ENCODE measurements at places on chromosomes 5 and 9. TPM values are rescaled to one million over a fixed set of nuclear protein-coding genes. Genes with fewer than 3 reads are reported as not detected.

NR2F1 gene
- total RNA-seq = 98.7 TPM

SHC3 gene
- total RNA-seq = 0.05 TPM

ASTN2 gene
- total RNA-seq = 3.4 TPM

AFAP1L1 gene
- total RNA-seq = 264 TPM

PCDHB16 gene
- 0.17 TPM for total RNA-seq

SLC34A1 gene
- not detected for total RNA-seq

SPAG8 gene
- total RNA-seq = 0.19 TPM

UGT3A2 gene
- not detected for total RNA-seq

TMOD1 gene
- total RNA-seq = 5.2 TPM

ZNF300 gene
- 6.5 TPM for total RNA-seq

TLX3 gene
- not detected for total RNA-seq

DNA sequence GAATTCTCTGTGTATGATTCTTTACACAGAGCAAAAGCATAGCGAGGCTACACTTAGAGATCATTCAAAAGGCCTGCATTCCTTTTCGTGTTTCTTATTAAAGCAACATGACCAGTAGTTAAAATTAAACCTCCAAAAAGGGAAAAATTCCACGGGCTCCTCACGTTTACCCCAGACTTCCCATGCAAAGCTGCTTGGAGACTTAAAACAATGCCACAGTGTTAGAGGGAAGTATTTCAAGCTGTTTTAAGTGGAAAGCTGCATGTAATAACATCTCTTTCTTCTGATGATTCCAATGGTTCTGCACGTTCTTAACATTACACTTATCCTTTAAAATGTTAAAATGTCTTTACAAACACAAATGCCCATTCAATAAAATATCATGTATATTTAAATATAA lies 405.2 kb downstream of the SEMA5A start:
- no peak for DNase-seq

- no peak for DNase-seq
Observed at GRCh38 chr5:32339878-32340277, 27.1 kb upstream of the MTMR12 start.

DNA sequence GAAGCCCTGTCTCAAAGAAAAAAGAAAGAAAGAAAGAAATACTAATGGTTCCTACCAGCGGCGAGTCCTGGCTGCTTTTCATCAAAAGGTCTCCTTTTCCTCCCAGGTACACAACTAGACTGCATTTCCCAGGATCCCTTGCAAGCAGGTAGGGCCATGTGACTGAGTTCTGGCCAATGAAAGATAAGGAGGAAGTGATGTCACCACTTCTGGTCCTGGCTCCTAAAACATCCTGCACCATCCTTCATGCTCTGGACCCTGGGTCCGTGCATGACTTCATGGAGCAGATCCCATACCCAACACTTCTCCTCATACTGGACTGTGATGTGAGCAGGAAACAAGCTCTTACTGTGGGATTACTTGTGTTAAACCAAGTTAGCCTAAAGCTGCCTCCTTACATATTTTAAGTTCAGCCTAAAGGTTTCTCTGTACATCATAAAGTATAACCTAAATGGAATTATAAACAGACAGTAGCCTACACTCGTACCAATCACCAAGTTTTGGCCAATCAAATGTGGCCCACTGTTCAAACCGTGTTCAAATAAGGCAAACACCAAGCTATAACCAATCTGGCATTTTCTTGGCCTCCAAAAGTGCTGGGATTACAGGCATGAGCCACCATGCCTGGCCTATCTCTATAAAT lies 30.2 kb upstream of the FUBP3 start:
- DNase-seq = no peak

DNA sequence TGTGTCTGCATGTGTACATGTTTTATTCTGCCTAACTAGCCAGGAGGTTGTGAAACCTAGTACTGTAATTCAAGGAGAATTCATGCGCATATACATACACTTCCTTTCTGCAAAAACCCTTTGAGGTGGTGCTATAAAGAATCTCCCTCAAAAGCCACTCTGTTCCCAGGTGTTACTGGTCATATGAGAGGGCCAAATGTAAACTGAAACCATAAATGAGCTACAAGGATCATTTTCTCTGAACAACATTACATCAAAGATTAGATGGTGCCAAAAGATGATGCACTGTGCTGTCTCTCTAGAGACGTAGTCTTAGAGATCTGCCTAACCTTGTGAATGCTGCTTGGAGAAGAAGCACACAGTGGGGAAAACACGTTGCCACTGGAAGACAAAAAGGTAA lies 15.7 kb downstream of the NREP start:
- DNase-seq = no peak

- no peak for DNase-seq
Observed at GRCh38 chr9:90555351-90556057, 87.1 kb downstream of the DIRAS2 start.

DNA sequence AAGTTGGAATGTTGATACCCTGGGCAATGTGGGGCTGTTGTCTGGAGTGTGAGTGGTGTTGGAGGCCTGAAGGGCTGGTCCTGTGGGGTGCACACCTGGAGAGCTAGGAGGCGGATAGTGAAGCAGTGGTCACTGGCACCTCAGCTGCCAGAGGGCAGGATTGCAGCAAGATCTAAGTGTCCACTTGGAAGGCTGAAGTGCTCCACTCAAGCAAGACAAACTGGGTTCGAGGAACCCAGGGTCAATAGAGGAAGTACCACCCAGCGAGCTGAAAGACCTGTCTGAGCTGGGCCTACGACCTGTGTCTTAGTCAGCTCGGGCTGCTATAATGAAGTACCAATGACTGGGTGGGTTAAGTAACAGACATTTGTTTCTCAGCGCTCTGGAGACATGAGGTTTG lies 39.7 kb upstream of the TJP2 start:
- DNase-seq = no peak

DNA sequence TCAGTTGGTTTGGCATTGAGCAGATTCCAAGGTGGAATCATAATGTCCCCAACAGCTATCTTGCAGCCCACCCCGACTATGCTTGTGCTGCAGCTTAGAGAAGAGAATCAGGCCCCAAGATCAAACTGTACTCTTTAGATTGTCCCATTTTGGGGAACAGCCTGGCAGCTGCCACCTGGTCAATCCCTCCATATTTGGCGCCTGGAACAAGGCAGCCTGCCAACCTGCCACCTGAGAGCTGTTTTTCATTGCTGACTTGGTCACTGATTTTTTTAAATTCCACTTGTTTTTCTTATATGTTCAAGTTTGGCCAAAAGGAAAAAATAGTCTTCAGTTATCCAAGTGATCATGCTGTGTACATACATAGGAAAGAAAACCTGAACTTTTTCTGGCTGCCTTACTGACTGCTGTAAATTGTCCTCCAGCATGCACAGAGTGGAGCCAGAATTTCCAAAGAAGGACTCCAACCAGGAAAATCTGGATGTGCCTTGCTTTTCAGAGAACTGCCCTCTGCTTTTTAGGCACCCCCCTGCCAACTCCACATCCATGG lies 504.2 kb downstream of the ENC1 start:
- DNase-seq = no peak

DNA sequence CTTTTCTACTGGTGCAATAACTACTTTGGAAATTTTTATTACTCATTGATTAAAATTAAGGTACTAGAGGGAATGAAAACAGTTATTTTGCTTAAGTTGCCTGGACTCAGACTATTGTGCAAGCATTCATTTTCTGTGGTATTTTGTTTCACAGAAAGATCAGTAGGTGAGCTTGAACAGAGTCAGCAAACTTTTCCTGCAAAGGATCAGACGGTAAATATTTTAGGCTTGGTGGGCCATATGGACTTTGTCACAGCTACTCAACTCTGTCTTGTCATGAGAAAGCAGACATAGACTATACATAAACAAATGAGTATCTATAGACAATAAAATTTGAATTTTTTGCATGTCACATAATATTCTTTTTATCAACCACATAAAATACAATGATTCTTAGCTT lies 1036.4 kb downstream of the NR2F1-AS1 start:
- no peak for DNase-seq

DNA sequence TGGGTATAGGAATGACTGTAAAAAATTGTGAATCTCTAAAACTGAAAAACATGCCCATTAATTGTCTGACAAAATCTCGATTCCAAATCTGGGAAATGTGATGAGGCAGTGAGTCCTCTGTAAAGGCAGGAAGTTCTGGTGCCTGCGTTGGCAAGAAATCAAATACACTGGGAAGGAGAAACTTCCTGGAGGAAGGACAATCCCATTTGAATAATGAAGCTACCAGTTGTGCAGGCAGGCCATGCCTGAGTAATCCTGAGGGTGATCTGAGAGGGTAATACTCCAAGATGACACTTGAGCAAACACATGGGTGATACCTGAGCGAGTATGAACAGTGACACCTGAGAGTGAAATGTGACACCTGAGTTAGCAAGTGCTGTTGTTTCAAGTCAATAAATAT lies 49.7 kb downstream of the KIF24 start:
- peak; percentile 81 for DNase-seq

DNA sequence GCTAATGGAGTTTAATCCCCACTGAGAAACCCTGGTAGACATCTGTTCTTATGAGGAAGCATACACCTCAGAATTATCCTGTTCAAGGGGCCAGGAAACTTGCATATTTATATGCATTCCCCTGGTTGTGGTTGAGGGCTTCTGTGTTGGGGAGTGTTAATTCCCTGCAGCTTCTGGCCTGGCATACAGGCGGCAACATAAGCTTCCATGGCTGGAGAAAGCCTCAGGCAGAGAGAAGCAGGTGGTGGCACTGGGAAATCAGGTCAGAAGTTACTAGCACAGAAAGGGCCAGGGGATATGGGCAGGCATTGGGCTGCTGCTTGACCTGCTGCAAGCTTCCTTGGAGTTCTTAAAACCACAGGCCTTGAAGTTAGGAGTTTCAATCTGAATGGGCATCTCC lies 166.1 kb upstream of the SEMA6A start:
- no peak for DNase-seq

DNA sequence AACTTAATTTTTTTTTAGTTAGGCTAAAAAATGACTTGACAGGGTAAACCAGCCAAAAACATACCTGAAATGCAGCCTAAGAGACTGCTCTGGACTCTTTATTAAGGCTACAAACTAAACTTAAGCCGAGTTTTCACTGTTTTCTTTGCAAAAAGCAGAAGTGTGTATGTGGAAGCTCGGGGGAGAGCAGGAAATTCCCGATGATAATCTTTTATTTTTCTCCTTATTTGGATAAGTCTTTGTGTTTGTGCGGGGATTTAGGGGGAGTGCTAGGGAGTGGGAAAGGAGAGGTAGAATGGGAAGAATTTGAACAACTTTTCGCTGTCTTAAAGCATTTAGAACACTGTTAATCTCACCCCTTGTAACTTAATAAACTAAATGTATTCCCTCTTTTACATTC lies 30.7 kb upstream of the GPR21 start:
- peak; percentile 63 for DNase-seq

DNA sequence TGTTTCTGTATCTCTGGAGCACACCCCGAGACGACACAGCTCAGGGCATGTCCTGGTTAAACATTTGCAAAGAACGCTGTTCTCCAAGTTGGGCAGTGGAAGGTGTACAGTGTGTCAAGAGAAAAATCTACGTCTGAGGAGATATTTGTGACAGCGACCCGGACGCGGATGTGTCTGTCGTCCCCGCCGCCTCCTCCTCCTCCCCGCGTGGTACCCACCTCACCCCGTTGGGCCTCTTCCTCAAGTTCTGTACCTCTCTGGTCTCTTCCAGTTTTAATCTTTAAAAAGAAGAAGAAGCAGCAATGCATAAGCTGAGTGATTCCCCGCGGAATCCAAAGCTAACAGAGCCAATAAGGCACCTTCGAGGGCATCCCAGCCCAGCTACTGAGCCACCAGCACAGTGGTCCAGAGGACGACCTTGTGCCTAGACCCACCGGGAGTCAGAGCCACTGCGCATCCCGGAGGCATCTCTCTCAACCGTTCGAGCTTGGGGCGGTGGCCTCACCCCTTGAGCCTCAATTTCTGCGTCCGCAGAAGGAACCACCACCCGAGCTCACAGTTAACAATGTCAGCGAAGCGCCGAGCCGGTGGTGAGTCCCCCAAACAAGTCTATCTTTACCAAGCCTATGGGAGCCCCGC lies 467 bp downstream of the C9orf78 start:
- DNase-seq = peak; percentile 8

DNA sequence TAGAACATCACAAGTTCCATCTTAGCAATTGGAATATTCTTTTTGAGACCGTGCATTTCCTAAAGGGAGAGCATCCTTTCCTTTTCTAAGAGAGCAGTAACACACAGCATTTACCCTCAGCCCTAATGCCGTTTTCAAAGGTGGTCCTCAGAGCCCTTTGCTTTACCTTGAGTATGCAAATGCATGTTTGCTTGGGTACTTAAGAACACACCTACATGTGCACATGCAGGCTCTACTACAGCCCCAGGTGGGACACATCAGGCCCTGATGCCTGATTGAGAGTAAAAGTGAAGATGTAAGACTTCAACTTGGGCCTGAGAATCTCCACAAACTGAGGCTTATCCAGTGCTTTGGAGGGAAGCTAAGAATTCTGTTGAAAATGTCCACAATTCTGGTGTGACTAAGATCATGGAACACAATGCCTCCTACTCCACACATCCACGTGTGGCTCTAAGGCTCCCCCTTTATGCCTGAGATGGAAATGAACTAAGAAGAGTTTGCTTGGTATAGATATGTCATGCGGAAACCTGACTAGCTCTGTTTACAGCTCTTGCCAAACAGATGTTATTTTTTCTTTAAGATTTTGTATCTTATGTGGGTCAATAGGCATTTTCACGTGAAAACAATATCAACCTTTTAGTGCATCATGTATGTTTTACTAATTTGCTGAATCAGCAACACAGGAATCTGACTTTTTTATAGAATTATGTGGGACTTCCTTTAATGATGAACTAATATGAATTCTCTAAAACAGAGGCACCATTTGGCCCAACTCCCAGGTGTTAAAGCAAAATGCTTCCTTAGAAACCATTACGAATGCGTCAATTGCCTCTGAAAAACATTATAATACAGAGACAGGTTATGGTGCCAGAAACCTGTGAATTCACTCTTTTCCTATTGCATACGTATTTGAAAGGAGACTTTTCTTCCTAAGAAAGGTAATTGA lies 48.9 kb upstream of the SLC2A8 start:
- peak; percentile 70 for DNase-seq

DNA sequence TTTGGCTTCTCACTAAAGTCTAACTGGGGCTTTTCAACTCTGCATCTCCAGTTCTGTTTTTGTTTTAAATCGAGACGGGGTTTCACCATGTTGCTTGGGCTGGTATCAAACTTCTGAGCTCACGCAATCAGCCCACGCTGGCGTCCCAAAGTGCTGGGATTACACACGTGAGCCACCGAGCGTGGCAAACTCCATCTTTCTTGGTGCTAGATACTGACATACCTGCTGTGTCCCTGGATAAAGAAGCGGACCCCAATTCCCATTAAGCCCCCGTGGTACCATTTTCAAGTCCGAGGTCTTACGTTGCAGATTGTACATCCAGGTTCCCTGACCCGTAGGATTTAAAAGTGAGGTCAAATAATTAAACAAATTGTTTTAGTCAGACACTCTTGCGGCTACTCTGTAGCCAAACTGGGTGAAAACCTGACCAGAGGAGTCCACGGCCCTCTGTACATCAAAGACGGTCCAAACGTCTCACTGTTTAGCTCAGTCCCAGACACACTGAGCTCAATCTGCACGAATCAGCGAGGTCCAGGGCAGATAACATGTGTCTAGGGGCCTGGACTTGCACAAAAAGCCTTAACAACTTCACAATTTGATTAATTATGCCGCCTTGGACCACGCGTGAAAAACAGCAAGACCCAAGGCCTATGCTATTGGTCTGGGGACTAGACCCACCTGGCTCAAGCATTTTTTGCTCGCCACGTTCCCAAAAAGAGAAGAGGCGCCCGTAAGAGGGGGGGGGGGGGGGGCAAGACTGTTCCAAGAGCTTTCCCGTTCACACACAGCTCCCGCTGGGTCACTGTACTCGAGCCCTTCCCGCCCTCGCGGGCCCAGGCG lies 727 bp upstream of the DNAJA1 start:
- DNase-seq = peak; percentile 53

All from dermis blood vessel endothelial cell (primary cell).